ENCODE measurements at places on chromosomes 6 and 20.

- DNase-seq = no peak
Measured at GRCh38 chr20:37823296-37823980, 79.5 kb upstream of the VSTM2L start.

DNA sequence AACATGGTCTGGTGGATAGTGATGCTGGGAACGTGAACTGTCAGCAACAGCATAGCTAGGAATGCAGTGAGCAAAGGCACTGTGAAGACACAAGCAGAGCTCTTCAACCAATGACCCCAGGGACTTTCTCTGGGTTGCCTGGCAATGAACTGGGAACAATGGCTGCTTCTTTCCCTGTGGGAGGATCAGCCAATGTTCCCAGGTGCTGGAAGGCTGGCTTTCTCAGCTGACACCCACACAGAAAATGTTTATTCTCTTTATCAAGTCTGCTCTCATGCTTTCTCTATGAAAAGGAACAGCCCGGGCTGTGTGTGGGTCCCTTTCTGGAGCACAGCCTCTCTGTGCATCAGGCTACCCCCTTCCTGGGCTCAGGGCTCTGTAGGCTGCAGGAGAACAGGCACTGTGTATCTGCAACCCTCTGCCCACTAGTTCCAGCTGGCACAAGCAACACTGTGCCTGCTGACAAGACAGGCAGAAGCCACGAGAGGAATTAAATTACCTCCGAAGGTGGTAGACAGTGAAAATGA lies 54.2 kb downstream of the HFE start:
- no peak for DNase-seq

DNA sequence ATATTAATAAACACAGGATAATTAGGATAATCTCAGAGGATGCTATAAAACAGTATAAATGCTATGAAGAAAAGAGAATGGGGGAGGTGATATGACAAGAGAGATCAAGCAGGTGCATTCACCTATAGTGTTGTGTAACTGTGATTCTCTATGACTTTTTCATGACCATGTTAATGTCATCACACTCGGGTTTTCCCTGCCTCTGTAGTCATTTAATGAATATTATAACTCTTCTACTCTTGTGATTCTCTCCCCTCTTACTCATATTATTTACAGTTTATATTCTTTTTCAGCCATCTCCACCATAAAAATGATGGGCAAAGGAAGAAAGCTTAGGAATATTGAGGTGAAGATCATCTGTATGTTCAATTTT lies 106.9 kb upstream of the SGK1 start:
- no peak for DNase-seq

DNA sequence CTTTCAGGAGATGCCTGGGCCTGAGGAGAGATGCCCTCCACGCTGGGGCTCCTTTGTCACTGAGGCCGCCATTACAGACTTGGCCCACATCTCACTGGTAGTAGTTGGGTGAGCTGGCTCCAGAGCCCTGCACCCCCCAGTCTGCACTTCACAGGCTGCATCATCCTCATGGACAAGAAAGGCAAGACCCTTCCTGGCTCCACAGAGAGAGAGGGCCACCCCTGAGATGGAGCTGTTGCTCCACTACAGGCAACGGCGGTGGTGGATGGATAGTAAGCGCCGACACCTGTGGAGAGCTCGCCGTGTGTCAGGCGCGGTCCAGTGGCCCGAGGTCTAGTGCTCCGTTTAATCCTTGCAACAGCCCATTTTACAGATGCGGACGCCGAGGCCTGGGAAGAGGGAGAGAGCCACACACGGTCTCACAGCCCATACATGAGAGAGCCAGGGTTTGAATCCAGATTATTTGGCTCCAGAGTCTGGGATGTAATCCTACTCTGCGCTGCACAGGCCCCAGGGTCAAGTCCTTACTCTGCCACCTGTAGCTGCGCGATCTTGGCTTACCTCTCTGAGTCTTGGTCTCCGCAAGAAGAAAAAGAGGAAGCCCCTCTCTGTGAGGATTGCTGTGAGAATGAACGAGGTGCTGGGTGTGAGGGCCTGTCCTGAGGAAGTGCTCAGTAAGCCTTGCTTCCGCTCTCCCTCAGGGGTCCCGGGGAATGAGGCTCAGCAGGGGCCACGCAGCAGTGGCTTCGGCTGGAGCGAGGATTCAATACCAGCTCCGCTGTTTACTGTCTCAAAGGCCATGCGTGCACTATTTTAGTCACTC lies 34.5 kb downstream of the SPDEF start:
- no peak for DNase-seq

- no peak for DNase-seq
Measured at GRCh38 chr6:154682633-154683125, 50.5 kb upstream of the SCAF8 start.

DNA sequence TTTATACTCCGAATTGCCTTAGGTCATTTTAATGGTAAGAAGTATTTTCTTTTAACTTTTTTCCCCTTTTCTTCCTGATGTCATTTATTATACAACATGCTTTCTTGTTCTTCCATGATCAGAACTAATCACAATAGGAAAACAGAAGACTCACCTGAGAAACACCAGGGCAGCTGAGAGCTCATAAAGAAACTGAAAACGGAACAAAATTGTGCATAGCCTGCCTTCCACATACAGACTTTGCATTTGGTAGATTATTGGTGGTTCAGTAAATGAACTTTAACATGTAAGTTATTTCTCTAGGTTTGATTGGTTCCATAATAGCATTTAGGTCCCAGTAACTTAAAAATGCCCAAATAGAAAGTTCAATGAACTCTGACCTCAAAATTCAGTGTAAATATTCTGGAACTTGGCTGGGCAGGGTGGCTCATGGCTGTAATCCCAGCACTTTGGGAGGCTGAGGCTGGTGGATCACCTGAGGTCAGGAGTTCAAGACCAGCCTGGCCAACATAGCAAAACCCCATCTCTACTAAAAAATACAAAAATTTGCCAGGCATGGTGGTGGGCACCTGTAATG lies 161.1 kb upstream of the DTNBP1 start:
- no peak for DNase-seq

DNA sequence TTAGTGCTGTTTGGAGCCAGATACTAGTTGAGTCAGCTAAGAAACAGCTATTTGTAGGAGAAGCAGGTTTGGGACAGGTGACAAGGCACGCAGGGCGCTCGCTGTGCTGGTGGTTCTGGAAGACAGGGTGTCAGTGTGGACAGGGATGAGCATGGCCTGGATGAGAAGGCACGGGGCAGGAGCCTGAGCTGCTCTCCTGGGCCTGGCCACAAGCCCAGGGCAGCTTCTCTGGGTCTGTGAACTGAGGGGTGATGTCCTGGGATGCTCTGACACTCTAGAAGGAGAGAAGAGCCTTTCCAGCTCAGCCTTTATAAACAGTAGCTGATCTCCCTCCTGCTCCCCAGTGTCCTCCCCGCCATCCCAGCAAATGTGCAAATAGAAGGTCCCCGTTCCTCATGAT lies 37.9 kb downstream of the PLG start:
- DNase-seq = no peak
